ENCODE measurements at places on chromosomes 7 and 10.

DNA sequence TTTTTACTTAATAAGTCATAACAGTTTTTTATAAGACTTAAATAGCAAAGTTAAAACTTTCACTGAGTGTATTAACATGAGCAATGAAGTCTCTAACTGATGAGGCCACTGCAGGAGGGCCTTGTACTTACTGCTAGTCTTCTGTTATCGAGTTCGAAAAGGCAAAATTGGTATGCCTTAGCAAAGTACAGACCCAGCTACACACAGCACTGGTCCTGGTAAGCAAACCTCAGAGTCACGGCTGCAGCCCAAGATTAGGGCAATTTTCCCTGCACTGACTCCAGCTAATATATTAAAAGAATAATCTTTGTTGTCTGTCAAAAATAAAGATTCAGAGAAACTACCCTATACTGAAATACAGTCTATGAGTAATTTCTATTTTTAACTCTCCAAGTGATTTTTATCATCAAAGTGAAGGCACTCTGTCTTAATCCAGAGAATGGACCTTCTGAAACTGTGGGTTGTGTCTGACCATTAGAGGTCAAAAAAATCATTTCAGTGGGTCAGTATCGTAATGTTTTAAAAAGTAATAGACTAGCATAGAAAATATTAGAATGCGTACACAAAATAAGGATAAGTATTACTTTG, 85.7 kb downstream of the HBP1 start:
- no peak for DNase-seq

DNA sequence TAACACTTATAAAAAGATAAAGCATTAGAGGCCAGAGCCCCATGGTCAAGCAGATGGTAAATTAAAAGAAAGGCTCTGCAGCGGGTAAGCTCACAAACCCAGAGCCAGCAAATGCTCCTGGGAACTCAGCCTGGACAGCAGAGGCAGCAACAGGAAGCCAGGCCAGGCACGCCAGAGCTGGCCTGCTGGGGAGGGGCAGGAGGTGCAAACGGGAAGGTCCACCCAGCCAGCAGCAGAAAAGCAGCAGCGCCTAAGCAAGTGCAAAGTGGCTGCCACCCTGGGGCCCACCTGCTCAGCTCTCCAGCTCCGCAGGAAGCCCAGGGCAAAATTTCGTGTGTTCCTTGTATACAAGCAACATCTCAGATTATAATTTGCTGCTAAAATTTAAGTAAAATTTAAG, 82.7 kb upstream of the GPR22 start:
- DNase-seq: no peak

GRCh38 chr7:79182283-79182682, 271.2 kb downstream of the MAGI2 start:
- DNase-seq: no peak

DNA sequence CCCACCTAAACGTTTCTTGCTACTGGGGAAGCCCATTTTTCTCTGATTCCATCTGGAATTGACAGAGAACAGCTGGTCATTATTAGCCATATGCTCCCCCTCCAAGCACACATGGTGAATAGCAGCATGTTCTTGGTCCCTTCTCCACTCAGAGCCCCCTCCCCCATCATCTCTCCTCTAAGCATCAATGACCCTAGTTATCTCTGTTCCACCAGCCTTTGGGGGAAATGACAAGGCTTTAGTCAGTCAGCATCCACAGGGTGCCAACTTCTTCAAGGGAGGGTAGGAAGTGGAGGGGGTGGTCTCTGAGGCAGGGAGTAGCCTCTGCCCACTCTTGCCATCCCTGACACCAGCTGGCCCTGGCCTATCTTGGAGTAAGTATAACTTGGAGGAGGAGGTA, 163.1 kb downstream of the UBE2H start:
- DNase-seq: no peak

- DNase-seq: no peak
Observed at GRCh38 chr7:106312906-106313305, 28.1 kb upstream of the NAMPT start.

GRCh38 chr10:28533571-28534304, 820 bp downstream of the WAC start:
- DNase-seq: no peak

DNA sequence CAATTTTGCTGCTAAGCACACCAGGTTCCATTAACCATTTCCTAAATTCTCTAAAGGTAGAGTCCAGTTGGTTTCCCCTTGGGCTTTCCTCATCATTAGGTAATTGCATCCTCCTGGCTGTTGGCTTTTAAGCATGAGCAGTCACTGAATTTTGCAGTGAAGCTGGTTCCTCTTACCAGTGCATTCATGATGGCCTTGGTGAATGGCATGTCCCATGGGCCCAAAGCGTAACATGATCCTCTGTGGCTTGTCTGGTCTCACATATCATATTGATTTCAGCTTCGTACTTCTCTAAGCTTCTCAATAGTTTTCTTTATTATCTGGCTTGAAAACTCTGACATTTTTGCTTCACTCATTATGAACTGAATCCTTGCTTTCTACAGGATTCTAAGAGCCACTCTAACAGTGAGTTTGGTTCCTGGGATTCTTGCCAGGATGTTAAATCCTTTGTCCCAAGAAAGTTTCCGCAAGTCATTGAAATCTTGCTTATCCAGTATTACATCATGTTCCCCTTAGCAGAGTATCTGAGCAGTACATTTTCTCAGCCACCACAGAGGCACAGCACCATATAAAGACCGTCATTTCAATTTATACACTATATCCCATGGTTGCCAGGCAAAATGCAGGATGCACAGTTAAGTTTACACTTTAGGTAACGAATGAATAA, 134.2 kb downstream of the PTN start:
- no peak for DNase-seq

DNA sequence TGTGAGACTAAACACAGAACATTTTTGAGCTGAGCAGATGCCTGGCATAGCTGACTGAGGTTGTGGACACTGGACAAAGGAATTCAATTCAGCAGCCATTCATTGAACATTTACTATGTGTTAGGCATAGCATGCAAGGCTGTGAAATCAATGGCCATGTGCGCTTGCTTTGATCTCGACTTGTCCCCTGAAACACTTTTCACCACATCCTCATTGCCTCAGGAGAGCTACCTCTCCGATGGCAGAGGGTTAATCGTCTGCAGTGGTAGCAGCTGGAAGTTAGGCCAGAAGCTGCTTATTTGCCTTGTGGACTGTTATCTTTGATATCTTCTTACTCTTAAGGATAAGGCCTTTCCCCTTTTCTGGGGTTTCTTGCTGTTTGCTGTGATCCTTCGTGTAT, 297.8 kb downstream of the AUTS2 start:
- DNase-seq: no peak

GRCh38 chr10:125633517-125633999, 49.4 kb downstream of the TEX36 start:
- no peak for DNase-seq

- DNase-seq: no peak
Observed at GRCh38 chr7:130943336-130943901, 209.4 kb upstream of the KLF14 start.

DNA sequence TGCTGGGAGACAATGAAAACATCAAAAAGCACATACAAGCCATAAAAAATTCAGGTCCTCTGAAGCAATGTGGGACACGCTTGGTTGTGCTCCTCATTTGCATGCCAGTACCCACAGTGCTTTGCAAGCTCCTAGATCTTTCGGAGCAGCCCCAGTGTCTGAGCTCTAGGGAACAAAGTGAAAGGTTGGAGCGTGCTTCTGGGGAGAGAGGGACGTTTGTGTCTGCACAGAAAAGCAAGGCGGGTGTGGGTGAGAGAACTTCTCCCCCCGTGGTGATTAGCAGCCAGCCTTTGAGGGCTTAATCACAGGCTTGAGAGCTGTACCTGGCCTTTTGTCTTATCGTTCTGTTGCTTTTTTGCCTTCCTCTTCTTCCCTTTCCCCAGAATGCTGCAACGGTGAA, 76.7 kb upstream of the HABP2 start:
- no peak for DNase-seq

GRCh38 chr7:30351286-30351685, 66.9 kb downstream of the ZNRF2 start:
- DNase-seq: no peak

DNA sequence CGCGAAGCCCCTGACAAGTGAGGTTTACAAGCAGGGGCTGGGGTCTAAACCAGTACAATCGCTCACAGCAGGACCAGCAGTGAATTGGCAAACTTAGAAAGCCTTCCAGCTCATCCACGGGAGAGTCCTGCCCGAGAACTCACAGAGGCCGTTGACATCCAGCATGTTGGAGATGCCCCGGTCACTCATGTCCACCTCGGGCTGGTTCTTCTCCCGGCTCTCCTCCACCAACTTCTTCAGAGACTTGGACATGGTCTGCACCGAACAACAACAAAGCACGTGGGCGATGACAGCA, 447 bp downstream of the RSU1 start:
- DNase-seq: no peak

DNA sequence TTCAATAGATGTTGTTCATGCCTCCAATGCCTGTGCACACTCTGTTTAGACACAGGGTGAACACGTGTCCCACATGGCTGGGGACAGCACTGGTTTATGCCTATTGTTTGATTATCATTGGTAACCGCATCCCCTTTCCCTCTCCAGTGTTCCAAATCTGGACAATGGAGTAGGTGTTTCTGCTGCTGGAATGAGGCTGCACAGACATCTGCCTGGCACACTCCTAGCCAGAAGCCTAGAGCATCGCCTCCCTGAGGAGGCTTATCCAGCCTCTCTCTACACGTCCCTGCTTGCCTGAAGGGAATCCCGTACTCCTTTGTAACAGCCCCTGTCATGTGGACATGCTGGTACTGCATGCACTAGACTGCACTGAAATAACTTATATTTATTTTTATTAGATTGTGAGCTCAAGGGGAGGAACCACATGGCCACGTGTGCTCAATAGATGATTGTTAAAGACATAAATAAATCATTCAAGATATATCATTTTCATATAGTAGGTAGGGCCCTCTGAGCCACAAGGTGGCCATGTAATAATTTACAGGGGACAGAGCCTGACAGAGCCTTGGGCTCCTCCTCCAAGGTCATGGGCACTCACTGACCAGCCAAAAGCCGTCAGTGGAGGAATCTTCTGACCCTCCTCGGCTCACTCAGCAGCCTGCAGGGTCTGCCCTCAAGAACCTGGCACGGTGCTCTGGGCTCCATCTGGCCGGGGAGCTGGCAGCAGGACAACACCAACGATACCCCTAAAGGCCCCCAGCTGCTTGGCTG, 310.9 kb upstream of the ZNF32 start:
- DNase-seq: no peak

GRCh38 chr7:88919478-88920131, 124.1 kb upstream of the TEX47 start:
- DNase-seq: no peak

- no peak for DNase-seq
Observed at GRCh38 chr7:78232806-78233205, 434.2 kb downstream of the PHTF2 start.

GRCh38 chr10:7932301-7933036, 114.2 kb downstream of the TAF3 start:
- DNase-seq: no peak

- DNase-seq: no peak
Observed at GRCh38 chr7:74625446-74625845, 32.1 kb upstream of the GTF2I start.

All from NCI-H446 treated with DMSO at 0.1 percent for 48 hours (cell line).